ENCODE measurements at places on chromosomes 6 and 20.

- peak; percentile 42 for DNase-seq
Measured at GRCh38 chr6:139553916-139554315, 179.5 kb upstream of the CITED2 start.

DNA sequence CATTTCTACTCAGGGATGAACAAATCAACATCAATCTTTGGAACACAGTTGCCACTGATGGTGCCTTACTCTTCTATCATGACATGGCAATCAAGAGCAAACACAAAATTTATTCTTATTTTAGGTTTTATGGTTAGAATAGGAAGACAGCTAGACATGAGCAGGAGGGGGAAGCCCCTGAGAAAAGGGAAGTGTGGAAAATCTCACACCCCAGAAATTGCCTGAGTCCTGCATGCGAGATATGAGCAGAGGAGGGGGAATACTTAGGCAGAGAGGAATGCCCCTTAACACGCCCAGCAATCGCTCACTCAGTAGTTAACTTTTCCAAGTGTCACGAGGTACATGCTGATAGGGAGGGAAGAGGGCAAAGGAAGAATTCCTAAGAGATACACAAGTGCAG, 79.3 kb downstream of the PLG start:
- DNase-seq = no peak

- DNase-seq = no peak
Measured at GRCh38 chr6:83854001-83854501, 891 bp downstream of the RIPPLY2 start.

DNA sequence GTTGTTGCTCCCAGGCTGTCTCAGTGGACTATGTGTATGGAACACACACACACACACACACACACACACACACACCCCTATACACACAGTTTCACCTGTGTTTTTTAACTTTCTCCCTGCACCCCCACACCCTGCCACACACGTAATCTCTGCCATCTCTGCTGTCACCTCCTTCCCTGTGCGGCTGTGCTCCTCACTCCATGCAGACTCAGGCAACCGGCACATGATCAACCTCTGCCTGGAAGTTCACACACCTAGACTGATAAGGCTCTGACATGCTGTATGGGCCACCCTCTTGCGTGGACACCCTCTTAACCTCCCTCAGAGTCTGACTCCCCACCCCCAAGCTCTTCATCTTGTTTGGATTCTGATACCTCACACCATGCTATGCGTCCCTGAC, 152.3 kb upstream of the THEMIS start:
- DNase-seq = no peak

- DNase-seq = no peak
Measured at GRCh38 chr20:32391003-32391402, 32.9 kb downstream of the ASXL1 start.

DNA sequence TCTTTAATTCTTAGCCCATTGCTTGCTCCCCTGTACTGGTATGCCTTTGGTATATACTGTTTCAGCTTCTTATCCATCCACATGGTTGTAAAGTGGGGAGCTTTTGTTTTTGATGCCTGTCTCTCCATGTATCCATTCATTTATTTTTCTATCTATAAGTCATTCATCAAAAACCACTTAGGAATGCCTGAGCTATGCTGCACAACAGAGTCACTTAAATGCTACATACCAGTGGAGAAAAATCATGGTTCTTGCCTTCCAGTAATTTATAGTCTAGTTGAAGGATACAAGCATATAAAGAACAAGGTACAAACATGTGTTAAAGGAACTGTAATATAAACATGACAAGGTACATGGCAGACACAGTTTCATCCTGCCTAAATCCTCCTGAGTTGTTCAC, 347.3 kb downstream of the NRN1 start:
- no peak for DNase-seq

GRCh38 chr6:42336431-42336830, 115.3 kb downstream of the TRERF1 start:
- DNase-seq = no peak

- no peak for DNase-seq
Measured at GRCh38 chr6:124055963-124056362, 252.3 kb downstream of the NKAIN2 start.

- DNase-seq = no peak
Measured at GRCh38 chr6:140462453-140463311, 1088.2 kb upstream of the CITED2 start.

DNA sequence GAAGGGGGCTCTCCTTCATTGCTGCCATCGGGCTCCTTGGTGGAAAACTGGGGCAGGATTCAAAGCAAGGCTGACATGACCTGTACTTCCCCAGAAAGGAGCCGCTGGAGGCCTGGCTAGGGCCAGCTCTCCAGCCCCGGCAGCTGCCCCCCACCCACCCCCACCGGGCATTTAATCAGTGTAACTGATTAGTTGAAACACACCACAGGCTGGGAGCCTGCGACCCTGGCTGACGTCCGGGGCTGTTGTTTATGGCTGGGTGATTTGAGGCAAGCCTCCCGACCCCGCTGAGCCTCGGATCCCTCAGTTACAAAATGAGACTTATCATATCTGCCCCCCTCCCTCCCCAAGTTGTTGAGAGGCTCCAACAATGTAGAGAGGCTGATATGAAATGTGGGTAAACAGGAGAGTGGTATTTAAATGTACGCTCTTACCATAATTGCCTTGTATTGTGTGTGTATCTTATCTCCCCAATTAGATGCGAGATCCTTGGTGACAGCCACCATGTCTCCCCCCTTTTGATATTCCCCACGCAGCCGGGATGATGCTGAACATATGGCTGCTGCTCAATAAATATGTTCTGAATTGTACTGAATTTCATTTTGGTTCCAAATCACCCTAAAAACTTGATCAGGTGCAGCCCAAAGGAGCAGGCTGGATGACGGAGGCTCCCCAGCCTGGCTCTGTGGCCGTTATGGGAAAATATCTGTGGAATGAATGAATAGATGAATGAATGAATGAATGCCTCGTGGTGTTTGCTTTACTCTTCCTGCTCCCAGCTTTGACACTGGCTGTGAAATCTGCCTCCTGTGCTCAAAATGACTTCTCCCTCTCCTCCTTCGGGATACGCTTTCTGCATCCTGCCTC, 31.8 kb upstream of the APCDD1L start:
- no peak for DNase-seq

GRCh38 chr6:70299456-70299855, 3.4 kb downstream of the COL9A1 start:
- no peak for DNase-seq

- no peak for DNase-seq
Measured at GRCh38 chr20:61661025-61661424, 404.7 kb downstream of the TAF4 start.

DNA sequence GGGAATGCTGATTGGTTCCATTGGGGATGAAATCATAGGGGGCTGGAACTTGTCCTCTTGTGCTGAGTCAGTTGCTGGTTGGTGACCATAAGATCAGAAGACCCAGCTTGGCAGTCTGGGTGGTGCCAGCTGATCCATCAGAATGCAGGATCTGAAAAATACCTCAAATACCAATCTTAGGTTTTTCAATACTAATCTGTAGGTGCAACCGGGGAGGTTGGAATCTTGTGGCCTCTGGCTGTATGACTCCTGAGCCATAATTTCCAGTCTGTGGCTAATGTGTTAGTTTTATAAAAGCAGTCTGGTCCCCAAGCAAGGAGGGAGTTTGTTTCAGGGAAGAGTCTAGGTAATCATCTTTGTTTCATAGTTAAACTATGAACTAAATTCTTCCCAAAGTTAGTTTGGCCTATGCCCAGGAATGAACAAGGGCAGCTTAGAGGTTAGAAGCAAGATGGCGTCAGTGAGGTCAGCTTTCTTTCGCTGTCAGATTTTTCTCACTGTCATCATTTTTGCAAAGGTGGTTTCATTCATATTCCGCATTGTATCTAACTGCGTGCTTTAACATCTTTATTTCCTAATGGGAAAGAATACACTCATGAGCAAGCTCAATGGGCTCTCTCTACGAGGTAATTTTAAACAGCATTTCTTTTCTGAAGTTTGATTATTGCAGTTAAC, 2.0 kb downstream of the ARMH2 start:
- DNase-seq = no peak

- no peak for DNase-seq
Measured at GRCh38 chr20:58696411-58696961, 3.9 kb downstream of the NPEPL1 start.

- no peak for DNase-seq
Measured at GRCh38 chr20:890666-891057, 25.5 kb downstream of the ANGPT4 start.

GRCh38 chr20:64091770-64092169, 7.6 kb upstream of the LKAAEAR1 start:
- no peak for DNase-seq

DNA sequence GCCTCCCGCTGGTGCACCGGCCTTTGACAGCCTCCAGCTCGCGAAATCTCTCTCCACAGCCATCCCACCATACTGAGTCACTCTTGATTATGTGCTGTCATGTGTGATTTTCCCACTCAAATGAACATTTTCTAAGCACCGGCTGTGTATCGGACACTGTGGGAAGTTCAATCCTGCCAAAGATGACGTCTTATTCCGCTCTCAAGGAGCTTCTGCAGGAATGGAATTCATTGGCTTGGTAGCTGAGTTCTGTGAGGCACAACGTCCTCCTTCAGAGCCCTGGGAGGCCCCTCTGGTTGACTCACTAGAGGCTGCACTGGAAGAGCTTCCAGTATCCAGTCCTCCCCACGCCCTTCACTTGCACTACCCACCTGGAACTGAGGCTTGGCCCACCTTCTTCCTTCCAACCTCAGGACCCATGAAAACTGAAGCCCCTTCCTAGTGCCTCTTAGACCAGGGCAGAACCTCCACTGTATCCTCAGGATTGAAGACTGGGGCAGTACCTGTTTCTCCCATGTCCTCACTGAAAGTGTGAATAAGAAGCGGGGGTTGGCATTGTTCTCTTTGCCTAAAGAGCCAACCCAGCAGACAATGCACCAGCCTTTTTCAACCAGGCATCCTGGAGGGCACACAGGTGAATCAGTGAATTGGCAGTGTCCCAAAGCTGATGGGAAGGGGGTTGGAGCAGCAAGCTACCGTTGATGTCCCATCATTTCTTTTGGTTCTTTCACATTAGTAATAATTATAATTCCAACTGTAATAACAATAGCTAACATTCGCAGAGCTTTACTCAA, 1.7 kb downstream of the UNC5CL start:
- DNase-seq = no peak

DNA sequence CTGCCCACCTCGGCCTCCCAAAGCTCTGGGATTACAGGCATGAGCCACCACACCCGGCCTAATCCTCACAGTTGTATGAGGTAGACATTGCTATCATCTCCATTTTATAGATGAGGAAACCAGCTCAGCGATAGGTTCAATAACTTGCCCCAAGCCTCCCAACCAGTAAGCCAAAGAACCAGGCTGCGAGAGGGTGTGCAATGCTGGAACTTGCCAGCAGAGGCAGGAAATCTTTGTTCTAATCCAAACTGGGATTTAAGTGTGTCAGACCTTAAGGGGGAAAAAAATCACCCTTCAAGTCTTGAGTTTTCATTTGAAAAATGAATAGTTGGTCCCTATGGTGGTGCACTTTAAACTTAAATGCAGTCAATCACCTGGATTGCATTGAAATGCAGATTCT, 20.1 kb upstream of the RNGTT start:
- no peak for DNase-seq

- no peak for DNase-seq
Measured at GRCh38 chr6:146548898-146549374, 5.3 kb downstream of the RAB32 start.

- no peak for DNase-seq
Measured at GRCh38 chr20:48708116-48708515, 119.7 kb downstream of the PREX1 start.

GRCh38 chr20:31879143-31879987, 8.9 kb downstream of the TTLL9 start:
- peak; percentile 87 for DNase-seq

GRCh38 chr20:8155229-8155628, 23.2 kb downstream of the PLCB1 start:
- DNase-seq = no peak

GRCh38 chr6:78089531-78089930, 436.7 kb downstream of the MEI4 start:
- DNase-seq = no peak

DNA sequence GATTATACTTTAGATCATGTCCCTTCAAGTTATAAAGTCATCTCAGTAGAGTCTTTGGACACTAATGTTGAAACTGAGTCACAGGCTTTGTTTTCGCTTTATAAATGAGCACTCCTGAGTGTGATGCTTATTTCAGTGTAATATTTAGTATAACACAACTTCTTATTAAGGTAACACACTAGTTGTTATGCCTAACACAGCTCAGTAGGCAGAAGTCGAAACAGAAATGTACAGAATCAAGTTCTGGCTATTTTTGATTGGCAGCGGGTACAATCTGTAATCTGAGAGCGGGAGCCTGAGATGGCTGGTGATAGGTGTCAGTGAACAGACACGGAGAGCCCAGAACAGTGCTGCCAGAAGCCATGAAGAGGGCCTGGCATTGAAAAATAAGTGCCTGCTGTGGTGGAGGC, 11.4 kb downstream of the HECA start:
- no peak for DNase-seq

- DNase-seq = no peak
Measured at GRCh38 chr6:158175111-158175510, 7.0 kb downstream of the GTF2H5 start.
